ENCODE measurements at places on chromosomes 5 and 9.

DNA sequence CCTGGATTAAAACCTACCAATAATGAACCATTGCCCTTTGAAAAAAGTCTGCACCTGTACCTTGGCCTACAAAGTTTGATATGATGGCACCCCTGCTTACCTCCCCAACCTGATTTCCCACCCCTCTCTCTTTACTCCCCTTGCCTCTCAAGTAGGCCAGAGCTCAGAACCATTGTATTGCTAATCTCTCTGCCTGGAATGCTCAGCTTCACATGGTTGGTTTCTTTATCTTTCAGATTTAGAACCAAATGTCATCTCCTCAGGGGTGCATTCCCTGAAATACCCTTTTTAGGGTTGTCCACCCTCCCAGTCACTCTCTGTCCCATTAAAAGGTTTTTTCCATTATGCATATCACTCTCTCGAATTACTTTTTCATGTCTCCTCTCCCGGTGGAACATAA is 116.6 kb upstream of the VCAN start:
- no peak for DNase-seq

DNA sequence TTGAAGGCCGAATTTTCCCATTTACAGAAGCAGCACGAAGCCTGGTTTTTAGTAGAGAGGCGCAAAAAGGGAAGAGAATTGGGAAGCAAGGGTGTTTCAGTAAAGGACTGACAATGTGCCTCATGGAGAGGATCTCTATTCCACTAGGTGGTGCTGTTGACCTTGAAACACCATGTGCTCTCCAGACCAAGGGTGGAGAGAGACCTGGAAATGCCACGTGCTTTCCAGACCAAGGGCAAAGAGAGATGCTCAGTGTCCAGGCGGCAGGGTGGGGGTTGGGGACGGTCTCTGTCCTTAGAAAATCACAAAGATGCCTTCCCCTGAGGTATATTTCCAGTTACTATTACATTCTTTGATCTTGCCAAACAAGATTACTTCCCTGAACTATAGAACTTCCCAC is 425.3 kb downstream of the CSNK1G3 start:
- no peak for DNase-seq

DNA sequence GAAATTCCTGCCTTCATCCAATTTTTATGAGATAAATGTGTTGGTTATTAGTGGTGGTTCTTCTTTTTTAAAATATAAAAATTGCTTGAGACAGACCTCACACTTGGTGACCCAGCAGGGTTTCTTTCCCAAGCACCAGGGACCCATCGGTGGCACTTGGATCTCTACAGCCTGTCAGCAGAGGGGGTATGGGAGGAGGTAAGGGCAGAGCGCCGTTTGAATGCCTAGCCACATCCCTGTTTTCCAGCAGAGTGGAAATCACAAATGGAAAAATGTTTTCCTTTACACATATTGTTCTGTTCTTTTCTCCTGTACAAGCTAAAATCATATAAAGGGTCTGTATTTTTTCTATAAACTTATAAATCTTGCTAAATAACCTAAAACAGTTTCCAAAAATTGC is 248.0 kb downstream of the NR3C1 start:
- no peak for DNase-seq

DNA sequence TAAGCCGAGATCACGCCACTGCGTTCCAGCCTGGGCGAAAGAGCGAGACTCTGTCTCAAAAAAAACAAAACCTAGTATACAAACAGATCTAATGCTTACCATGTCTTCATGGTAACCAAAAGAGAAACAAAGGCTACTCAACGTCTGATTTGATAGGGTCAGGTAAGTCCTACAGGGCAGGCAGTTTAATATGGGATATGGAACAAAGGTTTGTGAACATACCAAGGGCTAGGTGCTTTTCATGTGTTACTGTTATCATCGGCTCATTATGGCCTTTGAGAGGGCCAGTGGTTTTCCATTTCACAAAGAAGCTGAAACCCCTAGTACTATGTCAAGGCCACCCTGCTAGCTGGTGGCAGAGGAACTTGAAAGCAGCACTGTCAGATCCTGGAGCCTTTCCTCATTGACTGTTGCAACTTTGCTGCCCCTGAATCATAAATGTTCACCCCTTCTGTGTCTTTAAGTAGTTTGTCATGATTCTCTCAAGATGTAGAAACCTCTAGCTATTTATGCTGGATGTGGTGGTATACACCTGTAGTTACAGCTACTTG is 5.1 kb downstream of the IQGAP2 start:
- no peak for DNase-seq

GRCh38 chr9:93236541-93237206 is 52.7 kb downstream of the WNK2 start:
- no peak for DNase-seq

GRCh38 chr9:107705521-107705920 is 216.0 kb upstream of the KLF4 start:
- DNase-seq, result no peak

GRCh38 chr9:93302586-93303257 is 118.8 kb downstream of the WNK2 start:
- peak; percentile 69 for DNase-seq

- no peak for DNase-seq
Measured at GRCh38 chr5:73507062-73507461, 8.8 kb downstream of the BTF3 start.

DNA sequence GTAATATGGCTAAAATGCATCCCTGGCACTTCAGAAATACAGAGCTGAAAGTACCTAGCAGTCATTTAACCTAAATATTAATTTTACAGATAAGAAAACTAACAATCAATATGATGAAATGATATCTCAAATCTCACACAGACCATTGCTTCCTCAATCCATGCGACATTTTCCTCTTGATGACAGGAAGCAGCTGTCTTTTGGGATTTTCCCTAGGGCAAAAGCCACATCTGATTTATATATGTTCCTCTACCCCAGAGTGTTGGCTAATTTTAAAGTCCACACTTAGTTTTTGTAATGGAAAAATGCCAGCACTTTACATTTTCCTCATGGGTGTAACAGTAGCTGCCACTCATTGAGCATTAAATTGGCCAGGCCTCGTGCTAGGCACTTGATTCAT is 47.7 kb upstream of the ITGA1 start:
- DNase-seq, result no peak

GRCh38 chr9:109166171-109166770 is 778 bp downstream of the FRRS1L start:
- no peak for DNase-seq
